ENCODE measurements at places on chromosomes 3 and 15.

DNA sequence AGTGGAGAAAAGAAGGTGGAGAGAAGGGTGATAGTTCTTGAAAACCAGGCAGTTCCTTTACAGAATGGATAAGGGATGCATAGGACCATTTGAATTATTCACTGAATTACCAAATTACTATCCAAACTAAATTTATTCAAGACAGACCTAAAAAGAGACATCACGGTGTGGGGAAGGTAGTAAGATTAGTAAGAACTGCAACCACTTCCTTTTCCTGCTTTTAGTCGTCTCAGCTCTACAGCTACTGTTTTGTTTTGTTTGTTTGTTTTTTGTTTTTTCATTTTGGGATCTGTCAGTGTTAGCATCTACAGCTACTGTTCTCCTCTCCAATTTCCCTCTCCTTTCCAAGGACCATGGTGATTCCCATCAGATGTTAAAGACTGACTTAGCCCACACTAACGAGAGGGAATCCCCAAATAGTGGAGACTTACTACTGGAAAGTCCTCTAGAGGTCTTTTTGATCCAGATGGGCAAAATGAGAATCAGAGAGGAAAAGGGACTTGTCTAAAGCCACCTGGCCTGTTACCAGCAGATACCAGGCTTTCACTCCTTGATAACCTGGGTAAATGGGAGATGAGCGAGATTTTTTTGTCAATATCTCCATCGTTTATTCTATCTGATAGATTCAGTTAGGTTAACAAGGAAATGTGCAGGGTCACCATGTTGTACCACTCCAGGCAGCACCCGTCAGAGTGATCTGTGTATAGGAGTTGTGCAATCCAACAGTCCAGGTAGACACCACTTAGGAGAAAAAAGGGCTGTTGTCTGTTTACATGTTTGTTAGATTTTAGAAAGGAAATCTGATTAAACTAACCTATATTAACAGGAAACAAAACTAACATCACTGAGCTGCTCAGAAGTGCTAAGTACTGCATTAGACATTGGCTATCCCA, 6.0 kb downstream of the HCLS1 start:
- DNase-seq = no peak

- DNase-seq = no peak
Observed at GRCh38 chr15:58454950-58455401, 23.2 kb downstream of the LIPC start.

DNA sequence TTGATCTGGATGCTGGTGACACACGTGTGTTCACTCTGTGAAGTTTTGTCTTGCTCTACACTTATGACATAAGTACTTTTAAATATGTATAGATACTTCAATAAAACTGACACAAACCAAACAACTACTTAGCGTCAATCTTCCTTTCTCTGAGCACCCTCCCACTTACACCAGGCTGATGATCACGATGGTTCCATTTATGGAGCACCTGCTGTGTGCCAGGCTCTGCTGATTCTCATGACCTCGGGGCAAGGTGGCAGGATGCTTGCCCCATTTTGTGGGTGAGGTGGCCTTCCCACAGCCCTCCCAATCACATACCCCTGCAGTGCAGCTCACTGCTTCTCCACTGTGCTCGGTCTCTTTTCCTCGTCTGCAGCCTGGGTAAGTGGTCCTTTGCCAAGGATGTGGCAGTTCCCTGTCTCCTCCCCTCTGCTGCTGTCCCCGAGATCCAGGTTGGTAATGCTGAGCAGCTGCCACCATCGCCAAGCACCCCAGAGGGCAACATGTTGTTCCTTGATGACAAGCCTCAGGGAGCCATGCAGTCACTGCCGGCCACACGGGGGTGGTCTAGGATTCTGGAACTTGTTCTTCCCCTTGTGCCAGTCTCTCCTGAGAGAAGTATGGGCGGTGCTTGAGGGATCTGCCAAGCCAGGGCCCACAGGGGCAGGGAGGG, 20.6 kb upstream of the ADCY5 start:
- no peak for DNase-seq

DNA sequence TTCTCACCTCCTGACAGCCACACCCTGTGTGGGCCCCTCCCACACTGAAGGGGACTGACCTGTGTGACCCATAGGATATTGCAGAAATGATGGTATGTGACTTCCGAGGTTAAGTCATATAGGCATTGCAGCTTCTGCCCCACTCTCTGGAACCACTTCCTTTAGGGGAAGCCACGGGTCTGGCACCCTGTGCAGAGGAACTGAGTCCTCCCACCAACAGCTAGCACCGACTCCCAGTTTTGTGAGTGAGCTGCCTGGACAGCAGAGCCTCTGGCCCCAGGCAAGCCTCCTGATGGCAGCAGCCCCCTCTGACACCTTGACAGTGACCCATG, 24.6 kb upstream of the SLC6A6 start:
- DNase-seq = no peak

GRCh38 chr15:69546182-69546581, 93.6 kb downstream of the RPLP1 start:
- no peak for DNase-seq

DNA sequence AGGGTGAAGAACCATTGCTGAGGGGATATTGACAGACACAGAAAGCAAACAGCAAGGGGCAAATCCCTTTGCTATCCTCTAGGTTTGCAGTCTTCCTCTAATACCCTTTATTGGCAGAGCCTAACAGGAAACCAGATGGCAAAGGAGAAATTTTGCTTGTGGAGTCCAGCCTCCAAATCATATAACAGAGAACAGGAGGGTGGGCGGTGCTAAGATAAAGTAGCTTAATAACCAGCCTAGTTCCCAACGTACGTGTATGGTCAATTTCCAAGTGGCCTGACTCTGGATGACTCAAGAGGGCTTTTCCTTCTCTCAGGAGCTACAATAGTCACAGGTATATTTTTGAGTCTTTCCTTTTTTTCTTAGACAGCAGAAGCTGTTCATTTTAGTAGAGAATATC, 404.5 kb downstream of the PDCD6IP start:
- no peak for DNase-seq

GRCh38 chr3:29755416-29755815, 474.5 kb downstream of the RBMS3 start:
- DNase-seq = no peak

- DNase-seq = no peak
Observed at GRCh38 chr3:39638301-39638700, 170.8 kb downstream of the MOBP start.

GRCh38 chr3:186983659-186984058, 53.3 kb downstream of the ST6GAL1 start:
- DNase-seq = no peak

GRCh38 chr3:192570315-192570714, 157.0 kb downstream of the FGF12 start:
- DNase-seq = no peak

DNA sequence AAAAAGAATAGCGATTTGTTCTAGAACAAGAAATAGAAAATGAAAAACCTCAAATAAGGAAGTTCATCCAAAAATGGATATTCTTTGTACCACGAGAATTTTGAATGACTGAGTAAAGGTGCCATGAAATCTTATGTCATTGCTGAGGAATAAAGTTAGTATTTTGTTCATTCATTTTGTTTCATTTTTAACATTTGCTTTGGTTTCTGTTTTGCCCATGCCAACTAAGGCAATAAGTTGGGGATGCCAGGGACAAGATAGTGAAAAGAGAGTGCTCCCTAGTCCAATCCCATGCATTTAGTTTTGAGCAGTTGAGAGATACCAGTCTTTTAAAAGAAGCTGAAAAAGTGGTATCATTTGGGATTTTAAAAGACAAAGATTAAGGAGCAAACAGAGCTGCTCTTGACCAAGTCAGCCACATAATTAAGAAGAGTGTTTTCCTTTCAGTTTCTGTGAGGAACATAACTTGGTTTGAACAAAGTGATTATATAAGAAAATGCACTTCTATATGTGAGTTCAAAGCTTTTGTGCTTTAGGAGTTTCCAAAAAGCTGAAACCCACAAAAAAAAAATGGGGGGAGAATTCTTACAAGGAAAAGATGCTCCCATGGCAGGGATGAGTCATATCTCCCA, 201.4 kb downstream of the PLOD2 start:
- no peak for DNase-seq

DNA sequence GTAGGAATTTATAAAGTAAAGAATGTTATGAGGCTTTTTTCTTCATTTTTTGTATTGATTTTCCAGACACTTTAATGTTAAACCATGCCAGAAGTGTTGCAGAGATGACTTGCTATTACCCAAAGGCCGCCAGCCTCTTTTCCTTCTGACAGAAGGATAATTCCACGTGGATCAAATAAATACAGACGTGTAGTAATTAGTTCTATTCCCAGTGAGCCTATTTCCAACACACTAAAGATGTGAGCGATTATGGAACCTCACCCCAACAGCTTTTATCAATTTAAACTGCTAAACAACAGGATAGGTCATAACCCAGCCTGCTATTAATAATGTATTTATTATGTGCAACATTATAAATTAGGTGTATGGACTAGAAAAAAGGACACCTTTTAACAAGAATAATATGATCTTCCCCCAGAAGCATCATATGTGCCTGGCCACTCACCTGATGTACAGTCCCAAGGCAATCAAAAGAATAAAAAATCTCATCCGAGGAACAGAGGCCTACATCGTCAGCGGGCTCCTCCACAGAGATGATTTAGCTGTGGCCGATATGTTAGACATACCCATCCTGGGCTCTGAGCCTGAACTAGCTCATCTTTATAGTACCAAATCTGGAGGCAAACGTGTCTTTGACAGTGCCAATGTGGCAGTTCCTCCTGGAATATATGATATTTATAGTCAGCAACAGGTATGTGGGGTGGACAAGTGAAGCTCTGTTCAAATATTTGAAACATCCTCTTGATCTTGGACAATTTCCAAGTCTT, 125.9 kb upstream of the C15orf61 start:
- DNase-seq = no peak

DNA sequence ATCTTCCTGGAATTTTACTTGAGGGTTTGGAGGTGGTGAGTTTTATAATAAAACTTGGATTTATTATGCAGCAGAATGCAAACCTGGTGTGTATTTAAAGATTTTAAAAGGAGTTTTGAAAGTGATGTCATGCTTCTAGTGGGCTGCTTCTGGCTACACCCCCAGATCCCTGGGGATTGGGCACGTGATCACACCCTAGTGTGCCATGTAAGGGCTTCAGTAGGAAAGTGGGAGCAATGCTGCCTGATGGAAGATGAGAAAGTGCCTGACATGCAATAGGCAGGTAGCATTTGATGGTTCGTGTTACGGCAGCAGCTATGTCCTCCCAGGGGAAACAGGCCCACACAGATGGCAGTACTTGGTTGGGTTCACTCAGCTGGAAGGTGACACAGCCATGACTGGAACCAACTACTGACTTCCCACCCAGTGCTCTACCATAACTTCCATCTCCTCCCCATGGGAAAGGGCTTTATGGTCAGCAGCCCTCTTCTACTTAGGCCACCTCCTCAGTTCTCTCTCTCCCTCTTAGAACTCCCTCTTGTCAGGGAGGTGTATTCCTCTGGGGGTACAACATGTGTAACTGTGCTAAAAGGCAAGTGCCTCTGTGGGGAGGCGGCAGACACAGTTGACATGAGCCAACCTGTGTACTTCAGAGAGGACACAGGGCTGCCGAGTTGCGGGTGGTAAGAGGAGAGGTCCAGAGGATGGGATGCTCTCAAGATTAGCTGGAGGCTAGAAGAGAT, 5.6 kb downstream of the ITPKA start:
- no peak for DNase-seq

- no peak for DNase-seq
Observed at GRCh38 chr3:115021061-115021460, 126.0 kb downstream of the ZBTB20 start.

GRCh38 chr3:97485206-97485605, 279.4 kb upstream of the ARL6 start:
- no peak for DNase-seq

DNA sequence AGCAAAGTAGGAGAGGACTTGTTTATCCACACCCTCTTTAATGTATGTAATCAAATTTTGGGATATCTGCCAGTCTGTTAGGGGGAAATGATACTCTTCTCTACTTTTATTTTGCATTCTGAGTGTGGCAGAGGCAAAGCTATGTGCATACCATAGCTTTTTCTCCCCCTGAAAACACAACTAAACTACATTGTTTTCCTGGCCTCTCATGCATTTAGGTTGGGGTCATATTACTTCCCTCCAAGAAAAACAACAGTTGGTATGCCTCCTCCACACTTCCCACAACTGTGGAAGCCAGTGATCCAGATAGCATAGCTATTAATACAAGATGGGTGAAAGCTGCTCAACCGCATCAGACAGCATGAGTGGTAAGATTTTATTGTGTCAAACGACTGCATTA, 6.9 kb downstream of the RPL15 start:
- no peak for DNase-seq

GRCh38 chr3:183028416-183028815, 48.1 kb upstream of the DCUN1D1 start:
- DNase-seq = no peak

- no peak for DNase-seq
Observed at GRCh38 chr15:39434751-39435238, 146.1 kb upstream of the THBS1 start.

All from stimulated activated CD4-positive, alpha-beta T cell treated with anti-CD3 and anti-CD28 coated beads, Interleukin-15, amount 100 ng/mL, for 1 hour (primary cell).